Keratinocyte (primary cell): ENCODE measurements at places on chromosomes 13 and 19.
A peak's percentile ranks its signal among the peaks of the same experiment; 100 is the strongest.

DNA sequence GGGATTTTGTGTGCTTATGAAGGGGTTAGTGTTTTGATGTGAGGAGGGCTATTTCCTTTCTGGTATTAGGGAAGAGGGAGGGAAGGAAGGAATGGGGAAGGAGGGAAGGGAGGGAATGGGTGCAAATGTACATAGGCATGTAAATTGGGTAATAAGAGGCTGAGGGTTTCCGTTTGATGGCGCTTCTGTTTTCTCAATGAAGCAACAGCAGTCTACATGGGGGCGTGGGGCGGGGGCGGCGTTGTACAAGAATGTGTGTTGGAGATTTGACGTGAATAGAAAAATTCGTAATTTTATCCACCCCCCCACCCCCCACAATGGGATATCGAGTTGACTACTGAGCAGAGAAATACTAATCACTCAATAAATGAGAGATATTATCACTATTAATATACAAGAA, 52.5 kb downstream of the PDS5B start:
- H3K27ac ChIP-seq = no peak overlapping the region
- H3K36me3 ChIP-seq = no peaks in the 10 kb centered on the region
- no peaks in the 10 kb centered on the region for H3K4me1 ChIP-seq
- no peak overlapping the region for H3K4me3 ChIP-seq

- no peaks in the 10 kb centered on the region for H3K27me3 ChIP-seq
- H3K36me3 ChIP-seq = no peaks in the 10 kb centered on the region
- peaks cover 2% of the 10 kb centered on the region for H3K4me1 ChIP-seq
- no peak for DNase-seq
- H3K4me3 ChIP-seq = no peak overlapping the region
- H3K27ac ChIP-seq = no peak overlapping the region
Measured at GRCh38 chr13:19927117-19927748, 31.3 kb upstream of the ZMYM2 start.

DNA sequence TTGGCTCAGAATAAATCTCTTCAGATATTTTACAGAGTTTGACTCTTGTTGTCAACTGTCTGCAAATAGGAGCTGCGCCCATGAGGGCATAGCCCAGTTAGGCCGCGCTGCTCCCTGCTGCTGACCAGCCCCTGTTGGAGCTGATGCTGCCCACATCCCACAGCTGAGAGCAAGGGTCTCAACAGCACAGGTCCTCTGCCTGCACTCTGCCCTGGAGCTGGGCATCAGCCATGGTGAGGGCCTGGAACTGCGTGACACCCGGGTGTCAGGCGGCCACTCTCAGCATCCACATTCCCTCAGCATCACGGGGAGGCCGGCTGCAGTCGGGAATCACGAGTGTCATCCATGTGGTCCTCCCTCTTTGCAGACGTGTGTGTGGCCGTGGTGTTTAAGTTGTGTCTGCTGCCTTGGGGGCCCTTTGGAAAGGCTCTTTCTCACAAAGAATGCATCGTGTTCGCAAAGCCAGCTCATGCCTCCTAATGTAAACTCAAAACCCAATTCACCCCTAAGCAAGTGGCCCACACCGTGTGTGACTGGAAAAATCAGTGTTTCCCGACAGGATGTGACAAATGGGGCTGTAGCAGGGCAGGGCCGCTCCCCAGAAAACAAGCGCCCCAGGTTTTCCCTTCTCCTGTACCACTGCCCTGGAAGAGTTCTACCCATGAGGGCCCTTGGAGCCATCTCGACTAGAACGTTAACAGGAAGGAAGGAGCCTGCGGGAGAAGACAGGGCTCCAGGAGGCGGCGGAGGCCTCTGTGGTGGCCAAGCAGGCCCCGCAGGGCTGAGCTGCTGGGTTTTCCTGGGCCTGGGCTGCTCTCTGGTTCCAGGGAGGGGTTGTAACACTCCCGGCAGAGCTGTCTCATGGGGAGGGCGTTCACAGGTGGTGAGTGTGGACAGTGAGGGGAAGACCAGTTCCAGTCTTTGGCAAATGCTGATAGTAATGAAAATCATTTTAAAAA, 20.3 kb downstream of the ATP11A start:
- H3K36me3 ChIP-seq = no peaks in the 10 kb centered on the region
- H3K4me1 ChIP-seq = peaks cover 18% of the 10 kb centered on the region
- H3K27ac ChIP-seq = no peak overlapping the region
- no peaks in the 10 kb centered on the region for H3K27me3 ChIP-seq
- DNase-seq = no peak

GRCh38 chr13:97640268-97640667, 206.3 kb downstream of the RAP2A start:
- H3K27ac ChIP-seq = no peak overlapping the region
- H3K4me3 ChIP-seq = no peak overlapping the region
- H3K36me3 ChIP-seq = no peaks in the 10 kb centered on the region
- H3K4me1 ChIP-seq = no peaks in the 10 kb centered on the region
- DNase-seq = no peak

DNA sequence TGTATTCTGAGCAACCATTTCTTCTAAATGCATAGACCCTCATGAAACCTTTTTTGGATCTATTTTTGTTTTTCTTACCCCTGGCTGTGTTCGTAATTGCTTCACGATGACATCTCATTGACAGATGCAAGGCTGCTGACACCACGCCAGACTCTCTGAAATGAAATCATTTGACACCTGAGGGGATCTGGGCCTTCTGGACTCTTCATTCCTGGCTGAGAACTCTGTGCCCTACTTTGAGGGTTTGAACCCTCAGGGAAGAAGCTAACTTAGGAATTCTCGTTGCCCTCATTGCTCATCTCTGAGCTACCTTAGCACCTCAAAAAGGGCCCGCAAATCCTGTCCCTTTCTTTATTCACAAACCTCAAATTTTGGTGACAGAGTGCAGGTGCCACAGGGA, 40.5 kb upstream of the NBEA start:
- H3K27me3 ChIP-seq = no peaks in the 10 kb centered on the region
- H3K36me3 ChIP-seq = no peaks in the 10 kb centered on the region
- H3K27ac ChIP-seq = no peak overlapping the region
- no peaks in the 10 kb centered on the region for H3K4me1 ChIP-seq

- no peaks in the 10 kb centered on the region for H3K36me3 ChIP-seq
- H3K27ac ChIP-seq = no peak within 1 kb of the TSS
- peak within 1 kb of the TSS; percentile 64 for H3K4me3 ChIP-seq
- no peak for DNase-seq
- peaks cover 22% of the 10 kb centered on the region for H3K27me3 ChIP-seq
Measured at GRCh38 chr13:98142380-98143156, at the start of gene FARP1. FARP1 (plus strand) TSS chr13:98143094; CDS start chr13:98213243, 70,149 bp downstream.

DNA sequence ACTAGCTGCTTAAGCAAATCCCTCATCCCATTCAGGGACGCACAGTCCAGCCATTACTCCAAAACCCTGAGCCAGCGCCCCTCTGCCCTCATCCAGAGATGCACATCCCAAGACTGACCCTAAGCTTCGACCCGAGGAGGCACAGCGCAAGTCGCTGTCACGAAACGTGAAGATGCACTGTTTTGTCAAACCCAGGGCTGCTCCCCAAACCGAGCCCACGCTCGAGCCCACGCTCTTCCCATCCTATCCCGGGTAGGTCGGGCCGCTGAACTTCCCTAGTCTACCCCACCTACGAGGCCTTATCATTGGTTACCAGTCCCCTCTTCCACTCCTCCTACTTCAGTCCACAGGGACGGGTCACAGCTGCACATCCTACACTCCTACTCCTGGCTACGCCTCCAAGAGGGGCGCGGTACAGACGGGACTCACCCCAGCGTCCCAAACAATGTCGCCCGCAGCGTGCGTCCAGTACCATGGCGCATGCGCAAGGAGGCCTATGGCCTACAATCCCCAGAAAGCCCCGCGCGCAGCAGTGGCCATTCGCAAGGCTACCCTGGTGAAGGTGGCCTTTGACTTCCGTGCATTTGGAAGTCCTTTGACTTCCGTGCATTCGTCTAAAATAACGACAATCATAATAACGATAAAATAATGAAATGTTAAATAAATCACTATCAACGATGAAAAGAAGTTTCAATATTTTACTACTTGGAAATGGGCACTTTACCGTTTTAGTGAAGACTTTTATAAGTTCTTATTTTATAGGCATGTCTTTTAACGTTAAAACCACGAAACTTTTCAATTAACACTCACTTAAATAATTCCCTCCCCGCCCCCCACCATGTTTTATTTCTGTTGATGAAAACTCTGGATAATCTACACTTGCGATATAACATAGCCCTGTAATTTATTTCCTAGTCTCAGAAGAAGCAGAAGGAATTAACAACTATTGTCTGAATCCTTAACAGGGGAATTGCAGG, at the start of gene ZNF285:
Gene ZNF285, minus strand, starts transcription at position 470 of the 977 bp plus-strand sequence. CDS start 4,395 bp downstream, outside the sequence.
- H3K27me3 ChIP-seq = no peaks in the 10 kb centered on the region
- no peak within 1 kb of the TSS for H3K27ac ChIP-seq
- peak; percentile 91 for DNase-seq
- no peaks in the 10 kb centered on the region for H3K4me1 ChIP-seq

DNA sequence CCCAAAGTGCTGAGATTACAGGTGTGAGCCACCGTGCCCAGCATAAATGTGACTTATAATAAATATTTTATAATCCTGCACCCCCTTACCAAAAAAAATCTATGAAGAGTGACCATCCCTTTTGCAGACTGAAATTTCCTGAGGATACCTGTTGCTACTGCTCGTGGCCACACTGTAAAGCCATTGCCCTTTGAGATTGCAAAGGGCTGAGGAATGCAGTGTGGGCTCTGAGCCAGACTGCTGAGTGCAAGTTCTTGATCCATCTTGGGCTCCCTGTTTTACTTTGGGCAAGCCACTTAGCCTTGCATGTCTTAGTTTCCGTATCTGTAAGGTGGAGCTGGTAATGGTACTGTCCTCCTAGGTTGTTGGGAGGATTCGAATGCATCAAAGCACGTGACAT, 23.4 kb downstream of the SIPA1L3 start:
- H3K27ac ChIP-seq = no peak overlapping the region
- no peak overlapping the region for H3K4me3 ChIP-seq
- peaks cover 36% of the 10 kb centered on the region for H3K4me1 ChIP-seq
- H3K27me3 ChIP-seq = no peaks in the 10 kb centered on the region
- no peak for DNase-seq

DNA sequence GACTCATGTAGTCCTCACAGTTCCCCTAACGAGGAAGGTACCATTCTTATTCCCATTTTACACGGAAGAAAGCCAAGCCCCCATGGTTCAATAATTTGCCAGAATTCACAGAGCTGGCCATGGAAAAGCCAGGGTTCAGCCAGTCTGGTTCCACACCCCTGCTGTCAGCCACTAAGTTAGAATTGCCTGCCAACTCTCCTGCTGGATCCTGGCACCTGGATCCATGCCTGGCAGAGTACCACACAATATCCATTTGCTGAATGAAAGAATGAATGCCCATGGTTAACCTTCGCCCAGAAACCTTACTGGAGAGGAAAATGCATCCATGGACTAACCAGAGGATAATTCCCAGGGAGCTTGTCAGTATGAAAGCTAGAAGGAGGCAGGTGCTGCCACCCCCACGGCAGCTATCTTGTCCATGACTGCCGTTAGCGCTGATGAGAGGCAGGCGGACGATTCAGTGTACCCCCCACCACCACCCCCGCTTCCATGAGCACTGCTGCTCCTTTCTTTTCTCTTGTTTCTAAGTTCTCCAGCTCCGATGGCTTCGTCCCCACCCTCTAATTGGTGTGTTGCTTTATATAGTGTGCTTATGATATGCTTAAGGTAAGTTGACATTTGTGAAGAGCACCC, 114.5 kb downstream of the SLC7A1 start:
- H3K27ac ChIP-seq = no peak overlapping the region
- no peak for DNase-seq
- H3K4me3 ChIP-seq = no peak overlapping the region
- no peaks in the 10 kb centered on the region for H3K36me3 ChIP-seq
- peaks cover 11% of the 10 kb centered on the region for H3K27me3 ChIP-seq
- H3K4me1 ChIP-seq = no peaks in the 10 kb centered on the region

DNA sequence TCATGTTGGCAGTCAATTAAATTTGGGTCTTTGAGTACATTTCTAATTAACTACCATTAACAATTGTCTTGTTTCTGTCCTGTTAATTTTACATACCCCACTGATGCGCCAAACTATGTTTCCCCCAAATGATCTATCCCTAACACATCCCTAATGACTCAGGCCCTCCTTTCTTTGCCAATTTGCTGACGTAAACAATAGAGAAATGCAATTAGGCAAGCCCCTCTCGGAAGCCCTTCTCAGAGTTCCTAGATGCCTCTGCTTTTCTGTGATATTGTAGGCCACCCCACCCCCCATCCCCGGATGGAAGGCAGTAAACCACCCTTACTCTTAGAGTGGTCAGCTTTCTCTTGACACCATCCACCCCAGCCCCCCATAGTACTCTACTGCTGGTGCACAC, 74.2 kb downstream of the FLT1 start:
- DNase-seq = no peak
- no peaks in the 10 kb centered on the region for H3K27me3 ChIP-seq
- H3K27ac ChIP-seq = no peak overlapping the region
- H3K4me3 ChIP-seq = no peak overlapping the region

- DNase-seq = no peak
- no peaks in the 10 kb centered on the region for H3K27me3 ChIP-seq
- H3K4me1 ChIP-seq = no peaks in the 10 kb centered on the region
- no peak overlapping the region for H3K4me3 ChIP-seq
- H3K27ac ChIP-seq = no peak overlapping the region
Measured at GRCh38 chr13:30100226-30100625, 207.1 kb downstream of the KATNAL1 start.

GRCh38 chr13:111877906-111878305, 189.0 kb upstream of the SOX1 start:
- H3K36me3 ChIP-seq = no peaks in the 10 kb centered on the region
- H3K4me3 ChIP-seq = no peak overlapping the region
- no peak overlapping the region for H3K27ac ChIP-seq
- no peaks in the 10 kb centered on the region for H3K4me1 ChIP-seq
- no peaks in the 10 kb centered on the region for H3K27me3 ChIP-seq

- peaks cover 32% of the 10 kb centered on the region for H3K4me1 ChIP-seq
- H3K27me3 ChIP-seq = no peaks in the 10 kb centered on the region
- no peaks in the 10 kb centered on the region for H3K36me3 ChIP-seq
- peak overlapping the region; percentile 55 for H3K27ac ChIP-seq
Measured at GRCh38 chr13:40644838-40645604, 21.4 kb downstream of the FOXO1 start.

DNA sequence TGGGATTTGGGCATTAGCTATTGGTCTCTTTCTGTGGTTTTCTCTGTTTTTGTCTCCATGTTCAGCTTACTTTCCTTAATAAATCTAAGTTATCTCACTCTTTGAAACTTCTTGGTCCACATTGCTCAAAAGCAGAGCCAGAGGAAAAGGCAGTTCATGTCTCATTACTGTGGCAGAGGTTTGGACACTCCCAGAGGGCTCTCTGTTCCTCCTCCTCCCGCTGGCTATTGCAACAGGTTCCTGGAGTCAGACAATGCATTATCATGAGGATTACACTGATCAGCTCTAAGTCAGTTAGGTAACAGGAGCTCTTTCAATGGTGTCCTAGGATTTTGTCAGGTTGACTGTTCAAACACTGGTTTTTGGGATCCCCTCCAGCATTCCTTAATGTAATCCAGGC, 298.8 kb downstream of the NDFIP2 start:
- no peak overlapping the region for H3K27ac ChIP-seq
- H3K36me3 ChIP-seq = no peaks in the 10 kb centered on the region
- no peak overlapping the region for H3K4me3 ChIP-seq
- H3K27me3 ChIP-seq = no peaks in the 10 kb centered on the region
- no peak for DNase-seq
- peaks cover 19% of the 10 kb centered on the region for H3K4me1 ChIP-seq

- H3K27me3 ChIP-seq = no peaks in the 10 kb centered on the region
- DNase-seq = no peak
- no peak overlapping the region for H3K4me3 ChIP-seq
- no peaks in the 10 kb centered on the region for H3K36me3 ChIP-seq
Measured at GRCh38 chr13:90156390-90156789, 1191.1 kb upstream of the MIR17HG start.
